HepG2 (cell line): ENCODE measurements at places on chromosomes 2 and 18. TPM values are rescaled to one million over a fixed set of nuclear protein-coding genes. Genes with fewer than 3 reads are reported as not detected.

Gene CD28
- not detected in 2 replicates for total RNA-seq

DNA sequence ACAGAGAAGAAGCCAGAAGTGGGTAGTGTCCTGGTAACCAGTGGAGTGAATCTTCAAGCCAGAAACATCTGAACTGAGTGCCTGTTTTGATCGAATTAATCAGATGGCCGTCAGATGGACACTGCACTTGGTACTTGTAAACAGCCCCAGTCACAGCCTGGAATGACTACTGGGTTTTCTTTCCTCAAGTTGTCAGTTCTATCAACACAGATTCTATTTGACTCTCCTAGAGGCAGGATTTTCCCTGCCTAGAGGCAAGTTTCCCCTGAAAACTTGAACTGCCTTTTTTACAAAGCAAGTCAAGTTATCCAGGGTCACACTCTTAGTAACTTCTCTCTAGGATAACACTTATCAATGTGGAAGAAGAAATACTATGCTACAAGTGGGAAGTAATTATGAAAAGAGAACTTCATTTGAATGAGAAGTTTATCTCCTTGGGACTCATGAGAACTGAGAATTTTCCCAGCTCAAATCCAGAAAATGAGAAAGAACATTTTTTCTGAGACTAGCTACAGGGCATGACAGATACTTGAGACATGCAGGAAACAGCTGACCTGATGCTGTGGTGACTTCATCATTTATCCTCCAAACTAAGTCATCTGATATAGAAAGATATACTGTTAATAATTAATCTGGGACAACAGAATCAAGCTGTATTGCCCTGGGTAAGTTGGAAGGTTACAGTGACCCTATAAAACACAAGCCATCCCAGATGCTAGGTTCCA is 36.0 kb downstream of the SULT1C2 start:
- H3K27ac ChIP-seq, result no peak overlapping the region
- DNase-seq, result no peak
- no peaks in the 10 kb centered on the region for H3K27me3 ChIP-seq
- no peak overlapping the region for H3K4me3 ChIP-seq
- H3K36me3 ChIP-seq, result no peaks in the 10 kb centered on the region
- H3K4me1 ChIP-seq, result no peaks in the 10 kb centered on the region

Gene AFF3
- not detected in 2 replicates for total RNA-seq

DNA sequence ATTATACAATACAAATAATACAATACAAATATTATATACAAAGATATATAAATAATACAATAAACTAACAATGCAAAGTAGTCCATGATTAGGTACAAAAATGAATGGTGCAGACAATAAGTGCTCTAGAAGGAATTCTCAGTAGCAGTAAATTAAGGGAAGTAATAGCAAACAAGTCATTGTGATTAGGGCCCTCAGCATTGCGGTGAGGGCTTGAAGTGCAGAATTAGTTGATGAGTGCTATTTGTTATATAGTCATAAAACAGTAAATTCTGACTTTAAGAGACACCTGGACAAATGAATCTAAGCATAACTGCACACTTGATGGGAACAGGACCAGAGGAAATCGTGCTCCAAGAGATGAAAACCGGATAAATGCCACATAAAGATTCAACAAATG is 74.9 kb downstream of the ANKRD44 start:
- no peak overlapping the region for H3K27ac ChIP-seq
- no peaks in the 10 kb centered on the region for H3K4me1 ChIP-seq
- H3K4me3 ChIP-seq, result no peak overlapping the region
- DNase-seq, result no peak

Gene THAP4
- 68.2 and 75.7 TPM in 2 replicates for total RNA-seq

Gene ZNF804A
- total RNA-seq, result 0.06 and 0.07 TPM in 2 replicates

- no peak overlapping the region for H3K27ac ChIP-seq
- no peak overlapping the region for H3K4me3 ChIP-seq
- H3K27me3 ChIP-seq, result peaks cover 95% of the 10 kb centered on the region; the same call in 2 of the 3 replicates
- no peaks in the 10 kb centered on the region for H3K4me1 ChIP-seq
- no peaks in the 10 kb centered on the region for H3K36me3 ChIP-seq
- DNase-seq, result no peak
These were observed 60.6 kb downstream of the KIF1A start for GRCh38 chr2:240759459-240759858.

- DNase-seq, result no peak
- H3K36me3 ChIP-seq, result no peaks in the 10 kb centered on the region
- no peaks in the 10 kb centered on the region for H3K27me3 ChIP-seq
These were observed 212.5 kb upstream of the GULP1 start for GRCh38 chr2:188079196-188079595.

GRCh38 chr2:164948540-164948939 is 6.8 kb downstream of the SLC38A11 start:
- no peak overlapping the region for H3K4me3 ChIP-seq
- no peak overlapping the region for H3K27ac ChIP-seq
- no peaks in the 10 kb centered on the region for H3K36me3 ChIP-seq
- H3K27me3 ChIP-seq, result no peaks in the 10 kb centered on the region
- no peak for DNase-seq
